ENCODE measurements at places on chromosomes 1 and 21.

GRCh38 chr1:22044690-22045420 is 7.7 kb upstream of the CDC42 start:
- DNase-seq, result no peak

DNA sequence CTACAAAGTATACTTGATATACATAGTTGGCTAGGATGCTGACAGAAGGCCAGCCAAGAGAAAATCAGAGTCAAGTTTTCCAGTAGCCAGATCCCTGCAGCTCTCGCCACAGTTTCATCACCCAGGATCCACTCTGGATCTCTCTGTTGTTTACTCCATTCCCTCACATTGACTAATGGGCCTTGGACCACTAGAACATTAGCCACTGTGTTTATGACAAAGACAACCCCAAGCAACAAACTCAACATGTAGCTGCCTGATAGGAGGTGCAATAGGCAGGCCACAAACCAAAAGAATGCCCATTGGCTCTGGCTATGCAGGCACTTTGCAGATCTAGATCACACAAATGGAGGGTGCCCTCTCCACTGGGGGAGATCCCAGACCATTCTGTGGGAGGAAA is 44.2 kb downstream of the ARHGEF11 start:
- no peak for DNase-seq

GRCh38 chr1:47487332-47487731 is 49.5 kb downstream of the FOXD2 start:
- DNase-seq, result no peak

- DNase-seq, result no peak
These were observed 39.4 kb downstream of the PTAFR start for GRCh38 chr1:28136922-28137613.

DNA sequence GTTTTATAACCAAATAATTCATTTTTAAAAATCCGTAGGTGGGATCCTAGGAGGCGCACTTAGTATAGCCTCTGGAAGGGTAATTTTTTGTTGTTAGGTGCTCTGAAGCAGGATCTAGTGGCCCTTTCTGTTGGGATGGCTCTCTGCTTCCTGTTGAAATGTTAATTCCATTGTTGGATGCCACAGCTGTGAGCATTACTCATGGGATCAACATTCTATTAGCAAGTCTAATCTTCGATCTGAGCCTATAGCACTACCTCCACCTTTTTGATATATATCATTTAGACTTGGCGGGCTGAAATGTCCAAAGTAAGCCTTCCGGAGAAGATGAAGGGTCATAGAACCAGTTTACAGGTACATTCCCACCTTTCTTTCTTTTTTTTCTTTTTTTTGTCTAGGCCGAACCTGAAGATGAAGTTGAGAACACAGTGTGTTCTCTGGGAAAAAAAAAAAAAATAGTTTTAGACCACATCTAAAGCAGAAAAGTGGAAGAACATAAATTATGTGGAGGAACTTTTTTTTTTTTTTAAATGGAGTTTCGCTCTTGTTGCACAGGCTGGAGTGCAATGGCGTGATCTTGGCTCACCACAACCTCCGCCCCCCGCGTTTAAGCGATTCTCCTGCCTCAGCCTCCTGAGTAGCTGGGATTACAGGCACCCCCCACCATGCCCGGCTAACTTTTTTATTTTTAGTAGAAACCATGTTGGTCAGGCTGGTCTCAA is 1.4 kb downstream of the CXADR start:
- DNase-seq, result no peak

DNA sequence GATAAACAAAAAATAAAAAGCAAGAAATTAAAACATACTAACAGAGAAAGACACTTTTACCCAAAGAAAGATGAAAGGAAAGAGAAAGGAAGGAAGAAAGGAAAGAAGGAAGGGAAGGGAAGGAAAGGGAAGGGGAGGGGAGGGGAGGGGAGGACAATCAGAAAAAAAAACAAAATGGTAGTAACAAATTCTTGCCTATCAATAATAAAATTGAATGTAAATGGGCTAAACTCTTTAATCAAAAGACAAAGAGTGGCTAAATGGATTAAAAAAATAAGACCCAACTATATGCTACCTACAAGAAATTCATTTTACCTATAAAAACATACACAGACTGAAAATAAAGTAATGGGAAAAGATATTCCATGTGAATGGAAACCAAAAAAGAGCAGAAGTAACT is 372.9 kb upstream of the NFIA start:
- no peak for DNase-seq

- DNase-seq, result no peak
These were observed 138.3 kb upstream of the LMO4 start for GRCh38 chr1:87190402-87190801.

DNA sequence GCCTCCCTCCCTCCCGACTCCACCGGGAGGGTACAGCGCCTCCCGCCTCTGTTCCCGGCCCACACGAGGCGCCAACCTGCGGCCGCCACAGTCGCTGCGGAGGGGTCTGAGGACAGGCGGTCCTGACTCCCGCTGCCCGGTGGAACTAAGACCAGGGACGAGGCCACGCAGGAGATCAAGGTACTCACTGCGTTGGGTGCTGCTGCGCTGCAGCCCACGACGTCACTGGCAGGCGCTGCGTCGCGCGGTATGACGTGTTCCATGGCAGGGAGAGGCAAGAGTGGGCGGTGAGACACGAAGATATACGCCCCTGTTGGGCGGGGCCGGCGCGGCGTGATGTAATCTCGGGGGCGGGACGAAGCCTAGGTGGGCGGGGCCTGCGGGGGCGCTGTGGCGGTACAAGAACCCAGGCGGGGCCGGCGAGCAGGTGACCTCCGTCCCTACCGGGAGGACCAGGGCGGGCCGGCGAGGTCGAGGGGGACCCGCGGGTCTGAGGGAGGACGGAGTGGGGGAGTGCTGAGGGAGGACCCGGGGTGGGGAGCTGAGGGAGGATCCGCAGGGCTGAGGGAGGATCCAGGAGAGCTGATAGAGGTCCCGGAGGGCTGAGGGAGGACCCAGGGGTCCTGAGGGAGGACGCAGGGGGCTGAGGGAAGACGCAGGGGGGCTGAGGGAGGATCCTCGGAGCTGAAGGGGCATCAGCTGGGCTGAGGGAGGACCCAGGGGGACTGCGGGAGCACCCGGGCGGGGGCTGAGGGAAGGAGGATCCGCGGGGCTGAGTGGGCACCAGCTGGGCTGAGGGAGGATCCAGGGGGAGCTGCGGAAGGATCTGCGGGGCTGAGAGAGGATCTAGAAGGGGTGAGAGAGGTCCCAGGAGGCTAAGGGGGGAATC is at the start of gene MRPL55:
Gene MRPL55 (minus strand): TSS at position 227 of the 889 bp plus-strand sequence. CDS start 1,039 bp downstream, outside the sequence.
- peak; percentile 98 for DNase-seq

GRCh38 chr21:34092262-34092921 is 19.0 kb downstream of the MRPS6 start:
- DNase-seq, result no peak

- DNase-seq, result no peak
These were observed 9.2 kb downstream of the MEF2D start for GRCh38 chr1:156491151-156491949.

GRCh38 chr1:50158421-50158820 is 49.7 kb downstream of the ELAVL4 start:
- DNase-seq, result no peak

GRCh38 chr21:27359141-27359540 is 392.3 kb upstream of the ADAMTS5 start:
- no peak for DNase-seq

DNA sequence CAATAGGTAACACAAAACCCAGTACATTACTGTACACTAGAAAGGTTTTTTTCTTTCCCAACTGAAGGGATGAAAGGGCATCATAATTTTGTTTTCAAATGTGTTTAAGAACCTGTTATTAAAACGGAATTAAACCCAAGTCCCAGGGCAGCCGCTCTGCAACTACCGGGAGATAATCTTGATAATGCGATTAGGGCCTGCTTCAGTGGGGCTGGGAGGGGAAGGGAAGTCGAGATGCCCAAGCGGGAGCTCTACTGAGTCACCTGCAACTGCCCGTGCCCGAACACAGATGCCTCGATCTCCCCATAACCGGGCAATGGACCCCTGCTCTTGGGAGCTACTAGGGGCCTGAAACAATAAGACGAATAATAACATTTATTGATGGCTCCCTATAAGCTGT is 61.4 kb downstream of the KAZN start:
- DNase-seq, result no peak

- DNase-seq, result no peak
These were observed 51.5 kb downstream of the MIGA1 start for GRCh38 chr1:77830946-77831345.

- DNase-seq, result no peak
These were observed 83.5 kb downstream of the INTS7 start for GRCh38 chr1:211951856-211952255.

GRCh38 chr1:225818229-225818628 is 8.3 kb downstream of the EPHX1 start:
- DNase-seq, result no peak

DNA sequence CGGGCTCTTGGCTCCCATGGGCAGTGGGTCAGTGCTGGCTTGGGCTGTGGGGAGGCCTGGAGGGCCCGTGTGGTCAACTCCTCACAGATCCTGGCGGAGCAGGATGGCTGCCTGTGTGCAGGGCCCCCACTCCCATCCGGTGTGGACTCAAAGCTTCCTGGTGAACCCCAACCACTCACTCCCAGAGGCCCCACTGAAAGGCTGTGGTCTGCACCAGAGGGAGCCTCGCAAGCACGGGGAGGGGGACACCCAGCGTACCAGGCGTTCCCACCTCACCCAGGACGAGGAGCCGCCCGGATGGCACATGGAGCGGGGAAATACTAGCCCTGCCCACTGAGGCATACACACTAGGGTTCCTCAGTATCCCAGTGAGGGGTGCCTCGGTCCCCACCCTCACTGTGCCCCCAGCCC is 75.4 kb upstream of the ACTRT2 start:
- DNase-seq, result no peak

DNA sequence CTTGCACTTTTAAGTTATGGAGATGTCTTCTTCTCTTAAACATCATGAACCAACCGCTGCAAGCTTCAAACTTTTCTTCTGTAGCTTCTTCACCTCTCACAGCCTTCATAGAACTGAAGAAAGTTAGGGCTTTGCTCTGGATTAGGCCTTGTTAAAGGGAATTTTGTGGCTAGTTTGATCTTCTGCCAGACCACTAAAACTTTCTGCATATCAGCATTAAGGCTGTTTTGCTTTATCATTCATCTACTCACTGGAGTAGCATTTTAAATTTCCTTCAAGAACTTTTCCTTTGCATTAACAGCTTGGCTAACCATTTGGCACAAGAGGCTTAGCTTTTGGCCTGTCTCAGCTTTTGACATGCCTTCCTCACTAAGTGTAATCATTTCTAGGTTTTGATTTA is 43.0 kb upstream of the RGL1 start:
- DNase-seq, result no peak

All from occipital lobe (tissue), 3 donors.